ENCODE measurements at places on chromosomes 7 and 10.

GRCh38 chr10:76905251-76905650, 732.4 kb downstream of the KCNMA1 start:
- DNase-seq, result no peak

DNA sequence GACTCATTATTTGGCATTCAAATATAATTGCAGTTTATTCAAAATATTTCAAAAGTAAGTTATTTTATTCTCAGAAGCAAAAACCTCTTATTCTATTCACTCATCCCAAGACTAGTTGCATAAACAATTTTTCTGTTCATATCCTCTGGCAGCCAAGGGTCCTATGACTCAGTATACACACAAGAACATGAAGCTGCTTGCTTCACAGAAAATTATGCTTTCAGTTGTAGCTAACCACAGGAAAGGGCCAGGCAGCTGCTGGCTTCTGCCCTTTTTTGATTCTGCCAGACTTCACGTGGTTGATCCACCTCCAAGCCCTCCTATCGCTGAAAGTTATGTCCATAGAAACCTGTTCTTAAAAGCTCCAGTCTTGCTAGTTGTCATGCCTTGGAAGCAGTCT, 108.8 kb downstream of the ABCA13 start:
- DNase-seq, result no peak

- no peak for DNase-seq
Observed at GRCh38 chr7:135842446-135843179, 94.0 kb upstream of the FAM180A start.

GRCh38 chr7:63925626-63926460, 72.8 kb upstream of the ZNF722 start:
- peak; percentile 75 for DNase-seq

DNA sequence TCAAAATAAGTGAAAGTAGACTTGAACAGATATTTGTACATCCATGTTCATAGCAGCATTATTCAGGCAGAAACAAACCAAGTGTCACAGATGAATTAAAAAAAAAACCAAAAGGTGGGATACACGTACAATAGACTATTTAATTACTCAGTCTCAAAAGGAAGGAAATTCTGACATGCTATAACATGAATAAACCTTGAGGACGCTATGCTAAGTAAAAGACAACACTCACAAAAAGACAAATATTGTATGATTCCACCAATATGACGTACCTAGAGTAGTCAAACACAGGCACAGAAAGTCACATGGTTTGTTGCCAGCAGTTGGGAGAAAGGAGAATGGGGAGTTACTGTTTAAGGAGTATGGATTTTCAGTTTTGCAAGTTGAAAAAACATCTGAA, 18.0 kb upstream of the CFAP70 start:
- no peak for DNase-seq

GRCh38 chr10:44864051-44864450, 47.1 kb upstream of the TMEM72 start:
- no peak for DNase-seq

DNA sequence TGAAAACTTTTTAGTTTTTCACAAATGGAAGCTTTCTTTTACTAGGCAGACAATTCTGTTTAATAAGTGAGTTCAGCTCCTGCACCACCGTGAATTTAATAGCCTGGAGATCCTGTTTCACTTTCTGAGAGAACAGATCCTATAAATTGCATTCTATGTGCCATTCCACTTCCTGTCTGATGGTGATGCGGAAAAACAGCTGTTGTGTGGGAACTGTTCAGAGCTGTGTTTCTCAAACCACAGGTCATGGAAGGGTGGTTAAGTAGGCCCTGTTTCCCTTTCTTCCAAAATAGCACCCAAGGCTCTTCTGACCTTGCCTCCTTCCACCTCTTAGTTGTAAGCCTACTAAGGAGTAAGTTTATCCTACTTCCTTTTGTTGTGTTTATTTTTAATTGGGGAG, 97.2 kb upstream of the DKK1 start:
- DNase-seq, result no peak

DNA sequence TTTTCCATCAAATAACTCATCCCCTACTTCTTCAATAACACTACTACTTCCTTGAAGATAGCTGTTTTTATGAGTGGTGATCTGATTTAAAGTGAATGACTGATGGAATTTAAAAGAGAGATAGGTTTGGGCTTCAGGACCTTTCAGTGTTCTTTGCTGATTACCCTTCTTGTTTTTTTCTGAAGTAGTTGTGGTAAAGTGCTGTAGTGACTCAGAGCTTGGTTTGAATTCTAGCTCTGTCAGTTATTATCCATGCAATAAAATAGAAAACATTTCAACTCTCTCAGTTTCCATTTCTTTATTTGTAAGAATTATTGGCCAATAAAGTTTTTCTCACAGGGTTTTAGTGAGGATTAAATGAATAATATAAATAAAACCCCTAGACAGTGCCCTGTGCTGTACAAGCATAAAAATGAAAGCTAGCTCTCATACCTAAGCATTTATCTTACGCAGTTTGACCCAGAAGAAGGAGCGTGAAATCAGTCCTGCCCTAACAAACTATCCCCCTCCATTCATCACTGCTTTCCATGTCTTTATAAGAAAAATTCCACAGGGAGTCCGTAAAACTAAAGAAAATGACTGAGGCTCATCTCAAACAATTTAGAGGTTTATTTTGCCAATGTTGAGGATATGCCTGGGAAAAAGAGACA, 25.1 kb upstream of the AKAP9 start:
- no peak for DNase-seq

GRCh38 chr10:3900391-3900790, 115.4 kb upstream of the KLF6 start:
- DNase-seq, result no peak

- DNase-seq, result no peak
Observed at GRCh38 chr10:93746844-93747284, 10.9 kb upstream of the LGI1 start.

DNA sequence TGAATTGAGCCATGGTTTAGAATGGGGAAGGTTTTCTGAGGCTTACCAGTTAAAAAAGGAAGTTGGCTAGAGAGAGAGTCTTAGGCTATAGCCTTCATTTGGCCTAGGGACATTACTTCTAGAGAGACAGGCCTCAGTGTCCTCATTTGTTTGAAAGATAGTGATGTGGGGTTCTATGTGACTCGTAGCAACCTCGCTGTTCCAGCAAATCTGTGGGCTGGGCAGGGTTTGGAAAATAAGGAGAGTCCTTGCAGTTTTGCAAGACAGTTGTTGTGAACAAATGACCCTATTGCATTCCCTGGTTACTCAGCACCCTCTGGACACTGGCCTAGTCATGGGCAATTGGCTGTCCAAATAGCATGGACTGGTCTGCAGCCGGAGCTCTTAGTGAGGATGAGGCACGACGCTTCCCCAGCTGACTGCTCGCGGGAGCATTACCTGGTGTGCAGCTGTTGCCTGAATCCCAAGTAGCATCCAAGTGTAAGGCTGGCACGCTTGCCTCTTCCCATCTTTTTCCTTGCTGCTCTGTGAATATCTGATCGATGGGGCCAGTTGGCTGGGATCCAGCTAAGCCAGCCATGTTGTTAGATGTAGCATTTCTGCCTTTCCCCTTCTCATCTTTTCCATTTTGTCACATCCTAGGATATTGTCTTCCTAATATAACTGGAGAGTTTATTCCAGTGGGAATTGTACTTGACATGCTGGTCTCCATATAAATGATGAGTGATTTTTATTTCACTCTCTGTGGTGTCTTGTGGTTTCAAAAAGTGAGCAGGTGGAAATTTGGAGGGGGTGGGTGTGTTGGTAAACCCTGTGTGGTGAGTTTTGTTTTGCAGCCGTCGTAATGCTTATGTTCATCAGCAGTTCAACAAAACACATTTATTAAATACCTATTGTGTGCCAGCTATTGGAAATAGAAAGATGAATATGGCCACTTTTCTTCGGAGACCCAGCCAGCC, 99.8 kb downstream of the SND1 start:
- no peak for DNase-seq

GRCh38 chr10:104767745-104768144, 126.7 kb downstream of the SORCS3 start:
- no peak for DNase-seq

- no peak for DNase-seq
Observed at GRCh38 chr7:22586786-22587140, 86.8 kb upstream of the STEAP1B start.

- DNase-seq, result no peak
Observed at GRCh38 chr7:1754345-1754908, 84.3 kb downstream of the ELFN1 start.

GRCh38 chr10:2201534-2202099, 464.3 kb upstream of the ADARB2 start:
- DNase-seq, result no peak

- DNase-seq, result no peak
Observed at GRCh38 chr7:133036289-133036688, 45.6 kb downstream of the CHCHD3 start.

DNA sequence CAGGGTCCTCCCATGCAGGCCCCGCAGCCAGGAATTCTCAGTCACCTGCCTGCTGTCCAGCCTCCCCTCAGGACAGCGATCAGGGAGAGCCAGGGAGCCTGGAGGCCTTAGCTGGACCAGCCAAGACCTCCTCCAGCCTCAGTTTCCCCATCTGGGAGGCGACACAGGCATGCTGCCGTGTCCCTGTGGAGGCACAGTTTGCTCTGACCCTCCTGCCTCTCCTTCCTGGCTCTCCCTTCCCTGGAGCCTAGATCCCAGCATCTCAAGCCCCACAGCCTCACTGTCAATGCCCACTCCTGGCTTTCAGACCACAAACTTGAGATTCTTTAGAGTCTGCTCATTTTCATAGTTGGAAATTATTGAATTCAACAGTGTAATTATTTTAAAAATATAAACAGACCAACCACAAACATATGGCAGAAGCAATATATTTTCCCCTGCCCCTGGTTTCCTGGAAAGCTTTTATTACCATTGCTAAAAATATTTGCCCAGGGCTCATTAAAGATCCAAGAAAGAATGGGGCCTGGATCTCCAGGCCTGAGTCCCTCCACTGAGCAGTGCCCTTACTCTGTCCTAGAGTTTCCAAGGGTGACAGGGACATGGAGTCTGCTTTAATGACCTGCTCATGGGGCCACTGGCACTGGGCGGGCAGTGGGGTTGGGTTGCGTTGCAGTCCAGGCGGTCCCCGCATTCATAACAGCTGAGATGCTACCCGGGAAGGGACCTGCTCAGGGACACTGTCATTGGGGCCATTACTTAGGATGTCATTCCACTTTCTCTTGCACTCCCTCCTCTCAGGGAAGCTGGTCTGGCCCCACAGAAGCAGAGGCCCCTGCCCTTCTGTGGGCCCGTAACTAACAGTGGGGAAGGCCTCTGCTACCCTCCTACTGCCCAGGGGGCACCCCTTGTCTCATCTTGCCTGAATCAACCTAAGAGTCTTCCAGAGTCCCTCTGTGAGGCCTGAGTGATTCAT, 81.6 kb upstream of the CHST15 start:
- DNase-seq, result no peak

- no peak for DNase-seq
Observed at GRCh38 chr7:123782071-123782798, 33.4 kb upstream of the WASL start.

- DNase-seq, result peak; percentile 41
Observed at GRCh38 chr10:31319602-31320549, 860 bp downstream of the ZEB1 start.

- no peak for DNase-seq
Observed at GRCh38 chr10:19651549-19651948, 164.7 kb upstream of the PLXDC2 start.

DNA sequence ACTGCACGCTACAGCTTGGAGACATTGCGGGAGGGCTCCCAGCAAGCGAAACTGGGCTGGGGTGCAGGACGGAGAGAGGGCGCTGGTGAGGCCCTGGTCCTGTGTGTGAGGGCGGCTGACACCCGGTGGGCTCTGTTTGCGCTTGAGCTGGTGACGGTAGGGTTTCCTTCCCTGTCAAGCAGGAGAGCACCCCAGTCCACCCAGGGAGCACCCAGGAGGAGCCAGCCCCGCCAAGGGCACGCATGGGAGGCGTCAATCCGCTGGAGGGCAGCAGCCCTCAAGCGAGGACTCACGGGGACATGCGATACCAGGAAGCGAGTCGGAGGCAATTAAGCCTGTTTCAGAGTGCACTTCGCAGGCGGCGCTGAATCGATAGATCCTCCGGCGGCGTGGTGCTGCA, 109.4 kb downstream of the MAD1L1 start:
- DNase-seq, result no peak

DNA sequence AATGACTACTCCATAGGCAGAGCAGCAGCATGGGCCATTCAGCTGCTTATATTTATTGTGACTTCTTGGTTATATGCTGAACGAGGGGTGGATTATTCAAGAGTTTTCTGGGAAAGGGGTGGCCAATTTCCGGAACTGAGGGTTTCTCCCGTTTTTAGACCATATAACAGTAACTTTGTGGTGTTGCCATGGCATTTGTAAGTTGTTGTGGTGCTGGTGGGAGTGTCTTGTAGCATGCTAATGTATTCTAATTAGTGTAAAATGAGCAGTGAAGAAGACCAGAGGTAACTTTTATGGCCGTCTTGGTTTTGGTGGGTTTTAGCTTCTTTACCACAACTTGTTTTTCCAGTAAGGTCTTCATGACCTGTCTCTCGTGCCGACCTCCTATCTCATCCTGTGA, 139.6 kb downstream of the KLF6 start:
- DNase-seq, result no peak

DNA sequence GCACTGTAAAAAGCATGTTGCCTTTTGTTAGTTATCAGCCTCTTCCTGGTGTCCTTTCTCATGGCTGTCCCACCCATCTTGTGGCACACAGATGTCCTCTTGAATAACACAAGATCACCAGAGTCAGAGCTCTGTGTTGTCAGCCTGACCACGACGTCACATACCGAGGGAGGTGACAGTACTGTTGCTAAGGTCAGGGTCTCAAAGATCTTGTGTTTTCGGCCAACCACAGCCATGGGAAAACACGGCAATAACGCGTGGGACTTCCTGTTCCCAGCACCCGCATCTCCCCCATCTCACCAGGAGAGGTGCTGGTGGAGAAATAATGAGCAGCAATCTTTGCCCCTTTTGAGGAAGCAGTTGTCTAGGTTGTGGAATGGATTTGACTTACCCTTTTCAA, 40.4 kb downstream of the NPVF start:
- no peak for DNase-seq

DNA sequence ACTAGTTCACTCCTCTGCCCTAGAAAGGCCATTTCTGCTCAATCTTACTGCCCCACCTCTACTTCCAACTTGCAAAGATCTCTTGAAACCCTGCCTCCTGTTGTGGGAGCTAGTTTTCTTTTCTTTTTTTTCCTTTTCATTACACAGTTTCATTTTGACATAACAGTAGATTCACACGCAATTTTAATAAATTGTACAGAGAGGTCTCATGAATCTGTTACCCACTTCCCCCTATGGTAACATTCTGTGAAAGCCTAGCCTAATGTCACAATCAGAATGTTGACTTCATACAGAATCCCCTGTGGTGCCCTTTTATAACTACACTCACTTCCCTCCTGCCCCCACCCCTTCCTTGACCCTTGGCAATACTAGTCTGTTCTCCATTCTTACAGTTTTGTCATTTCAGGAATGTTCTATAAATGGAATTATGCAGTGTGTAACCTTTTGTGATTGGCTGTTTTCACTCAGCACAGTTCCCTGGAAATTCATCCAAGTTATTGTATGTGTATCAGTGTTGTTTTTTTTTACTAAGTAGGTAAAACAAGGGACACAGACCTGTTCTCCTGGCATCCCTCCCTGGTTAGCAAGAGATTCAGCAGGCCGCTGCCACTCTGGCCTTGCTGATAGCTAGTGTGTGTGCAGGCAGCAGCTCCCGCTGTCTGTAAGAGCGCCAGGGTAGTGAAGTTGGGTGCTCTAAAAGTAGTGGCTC, 21.5 kb downstream of the CHST3 start:
- no peak for DNase-seq

GRCh38 chr10:10589540-10590303, 427.9 kb upstream of the CELF2 start:
- DNase-seq, result no peak

Measured in stimulated activated CD4-positive, alpha-beta T cell treated with anti-CD3 and anti-CD28 coated beads, Interleukin-4, amount 100 ng/mL, for 48 hours (primary cell).